IMR-90 (cell line): ENCODE measurements at places on chromosomes 6 and 20. TPM values are rescaled to one million over a fixed set of nuclear protein-coding genes. Genes with fewer than 3 reads are reported as not detected.

Gene TP53TG5
- not detected in 2 replicates for total RNA-seq

Gene KHDC1L
- total RNA-seq, result 0.18 TPM in 1 of 2 replicates, not detected in the other

Gene IMPG1
- not detected in 2 replicates for total RNA-seq

Gene CST7
- total RNA-seq, result not detected in 2 replicates

Gene PKIB
- total RNA-seq, result 12.2 and 13.1 TPM in 2 replicates

Gene ZNFX1
- 46.7 and 60.9 TPM in 2 replicates for total RNA-seq

Gene SPATS1
- total RNA-seq, result not detected in 2 replicates

Gene RBPJL
- total RNA-seq, result not detected in 2 replicates

Gene TPD52L2
- total RNA-seq, result 113 and 119 TPM in 2 replicates

Gene MCM8
- total RNA-seq, result 11.5 and 13.9 TPM in 2 replicates

Gene BIRC7
- not detected in 2 replicates for total RNA-seq

Gene BMP5
- under 0.01 TPM in 2 replicates for total RNA-seq

Gene KIAA0408
- total RNA-seq, result 0.83 and 0.90 TPM in 2 replicates
